ENCODE measurements at places on chromosomes 6 and 20. TPM values are rescaled to one million over a fixed set of nuclear protein-coding genes. Genes with fewer than 3 reads are reported as not detected.

DNA sequence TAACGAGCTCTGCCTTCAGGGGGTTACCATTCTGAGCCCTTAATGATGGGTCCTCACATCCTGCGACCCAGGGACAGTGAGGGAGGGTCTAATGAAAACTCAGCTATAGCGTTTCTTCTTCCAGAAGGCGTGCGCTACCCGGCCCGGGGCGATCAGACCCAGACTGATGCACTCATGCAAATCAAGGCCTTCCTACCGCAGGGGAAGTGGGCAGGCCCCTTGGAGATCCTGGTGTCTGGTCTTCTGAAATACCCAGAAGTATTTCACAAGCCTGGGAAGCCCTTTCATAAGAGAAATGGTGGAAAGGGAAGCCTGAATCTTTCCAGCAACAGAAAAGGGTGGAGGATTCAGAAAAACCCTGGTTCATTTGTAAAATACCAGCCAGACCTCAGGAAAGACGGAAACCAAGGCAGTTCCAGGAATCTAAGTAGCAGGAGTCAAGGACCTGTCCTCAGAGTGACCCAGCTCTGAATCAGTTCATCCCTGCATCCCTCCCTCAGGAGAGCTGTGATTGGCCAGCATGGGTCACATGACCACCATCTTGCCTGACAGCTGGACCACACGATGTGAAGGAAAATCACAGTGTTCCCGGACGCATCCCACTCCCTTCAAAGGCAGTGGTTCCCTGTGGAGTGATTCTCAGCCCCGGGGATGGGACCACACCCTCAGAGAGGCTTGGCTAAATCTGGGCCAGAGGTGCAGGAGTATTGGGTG, 12.7 kb downstream of the BFSP1 start:
- no peak for ATAC-seq

DNA sequence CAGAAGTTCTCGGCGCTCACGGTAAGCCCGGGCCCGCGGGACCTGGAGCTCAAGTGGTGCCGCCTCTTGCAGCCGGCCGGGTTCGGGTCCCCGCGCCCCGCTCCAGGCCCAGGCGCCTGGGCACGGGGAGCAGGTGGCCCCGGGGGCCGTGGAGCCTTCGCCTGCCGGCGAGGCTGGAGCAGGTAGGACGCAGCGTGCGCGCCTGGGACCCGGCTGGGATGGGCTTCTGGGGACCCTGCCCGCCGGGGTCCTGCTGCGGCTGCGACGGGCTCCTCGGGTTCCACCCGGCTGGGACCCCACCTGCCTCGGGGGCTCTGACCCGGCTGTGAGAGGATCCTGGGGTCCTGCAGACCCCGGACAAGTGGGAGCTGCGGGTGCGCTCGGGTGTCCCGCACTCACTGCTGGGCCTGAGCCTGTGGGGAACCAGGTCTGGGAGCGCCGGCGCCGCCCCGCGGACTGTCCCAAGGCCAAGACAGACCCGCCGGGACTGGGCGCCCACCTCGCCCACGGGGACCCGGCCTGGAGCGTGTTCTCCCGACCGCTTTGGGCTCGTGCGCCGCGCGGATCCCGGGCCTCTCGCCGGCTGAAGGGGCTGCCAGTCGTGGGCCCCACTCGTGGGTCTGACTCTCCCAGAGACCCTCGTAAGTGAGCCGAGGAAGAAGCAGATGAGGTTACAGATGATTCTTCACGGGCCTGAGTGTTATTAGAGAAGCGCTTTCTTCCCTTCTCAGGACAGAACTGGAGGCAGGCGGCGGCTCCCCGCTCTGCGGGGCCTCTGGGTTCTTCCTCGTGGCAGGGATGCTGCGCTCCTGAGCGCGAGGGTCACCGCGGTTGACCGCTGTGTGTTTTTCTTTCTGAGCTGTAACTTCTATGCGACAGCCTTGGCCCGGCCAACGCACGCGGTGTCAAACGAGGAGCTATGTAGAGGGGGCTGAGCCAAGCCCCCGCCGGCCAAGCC, 729 bp downstream of the SMOC2 start:
- no peak for ATAC-seq

Gene GRM1
- total RNA-seq: not detected

GRCh38 chr6:31530659-31531058, 1.9 kb downstream of the MCCD1 start:
- no peak for ATAC-seq

- peak; percentile 44 for ATAC-seq
Observed at GRCh38 chr6:106574741-106575458, 54.4 kb downstream of the RTN4IP1 start.

Gene RNF144B
- total RNA-seq: 0.93 TPM

GRCh38 chr6:43328528-43328927, 19.9 kb upstream of the CRIP3 start:
- peak; percentile 52 for ATAC-seq

Data from activated T-helper 17 cell treated with anti-CD3 and anti-CD28 coated beads, Interleukin-2, amount 50 U/mL, for 72 hours (primary cell).